ENCODE measurements at places on chromosomes 1 and 21.

GRCh38 chr1:108983114-108983513 is 19.8 kb upstream of the CLCC1 start:
- DNase-seq = no peak

DNA sequence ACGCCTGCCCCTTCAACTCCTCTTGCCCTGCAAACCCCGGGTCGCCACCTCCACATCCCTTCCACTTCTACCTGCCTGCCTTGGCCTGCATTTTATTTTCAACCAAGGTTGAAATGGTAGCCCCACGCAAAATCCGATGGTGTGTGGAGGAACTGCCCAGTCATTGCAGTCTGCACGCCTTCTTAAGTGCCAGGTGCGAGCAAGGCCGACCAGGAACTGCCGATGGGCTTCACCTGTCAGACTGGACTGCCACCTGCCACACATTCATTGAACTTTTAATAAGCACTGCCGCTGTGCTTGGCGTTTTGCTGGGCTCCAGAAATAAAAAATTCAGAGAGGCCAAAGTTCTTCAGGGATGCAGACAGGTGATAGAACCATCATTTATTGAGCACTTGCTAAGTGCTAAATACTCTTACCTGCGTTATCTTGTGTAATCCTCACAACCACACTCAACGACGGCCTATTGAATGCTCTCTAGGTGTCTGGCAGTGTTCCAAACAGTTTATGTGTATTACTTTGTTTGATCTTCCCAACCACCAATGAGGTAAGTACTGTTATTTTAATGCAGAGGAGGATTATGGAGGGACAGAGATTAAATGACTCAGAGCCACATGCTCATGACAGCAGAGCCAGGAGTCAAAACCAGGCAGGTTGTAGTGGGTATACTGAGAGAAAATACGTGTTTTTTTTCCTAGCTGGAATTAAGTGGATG is 36.2 kb downstream of the CACHD1 start:
- DNase-seq = peak; percentile 10

DNA sequence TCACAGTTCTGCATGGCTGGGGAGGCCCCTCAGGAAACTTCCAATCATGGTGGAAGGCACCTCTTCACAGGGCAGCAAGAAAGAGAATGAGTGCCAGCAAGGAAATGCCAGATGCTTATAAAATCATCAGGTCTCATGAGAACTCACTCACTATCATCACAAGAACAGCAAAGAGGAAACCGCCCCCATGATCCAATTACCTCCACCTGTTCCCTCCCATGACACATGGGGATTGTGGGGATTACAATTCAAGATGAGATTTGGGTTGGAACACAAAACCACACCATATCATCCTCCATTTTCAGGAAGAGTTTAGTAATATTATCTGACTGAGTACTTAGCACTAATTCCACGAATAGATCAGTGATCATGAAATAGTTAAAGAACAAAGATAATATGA is 244.2 kb downstream of the LMO4 start:
- no peak for DNase-seq

- peak; percentile 6 for DNase-seq
Observed at GRCh38 chr1:25099343-25099951, 132.9 kb downstream of the SYF2 start.
